ENCODE measurements at places on chromosomes 2 and 18.

DNA sequence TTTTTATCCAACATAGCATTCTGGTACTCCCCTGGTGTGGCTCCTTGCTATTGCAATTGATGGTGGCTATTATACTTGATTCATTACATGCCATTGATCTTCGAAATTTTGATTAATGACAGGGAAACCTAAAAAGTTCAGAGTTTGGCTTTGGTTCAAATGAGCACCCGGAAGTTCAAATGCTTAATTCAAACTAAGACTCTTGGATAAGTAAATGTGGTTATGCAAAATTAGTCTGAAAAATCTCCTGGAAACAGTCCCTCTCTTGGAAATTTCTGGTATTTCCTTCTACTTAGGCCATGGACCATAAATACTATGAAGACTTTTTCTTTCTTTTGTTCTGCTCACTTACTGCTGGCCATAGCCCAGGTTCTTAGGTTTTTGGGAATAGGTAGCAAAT lies 65.3 kb upstream of the SMIM21 start:
- DNase-seq, result no peak

DNA sequence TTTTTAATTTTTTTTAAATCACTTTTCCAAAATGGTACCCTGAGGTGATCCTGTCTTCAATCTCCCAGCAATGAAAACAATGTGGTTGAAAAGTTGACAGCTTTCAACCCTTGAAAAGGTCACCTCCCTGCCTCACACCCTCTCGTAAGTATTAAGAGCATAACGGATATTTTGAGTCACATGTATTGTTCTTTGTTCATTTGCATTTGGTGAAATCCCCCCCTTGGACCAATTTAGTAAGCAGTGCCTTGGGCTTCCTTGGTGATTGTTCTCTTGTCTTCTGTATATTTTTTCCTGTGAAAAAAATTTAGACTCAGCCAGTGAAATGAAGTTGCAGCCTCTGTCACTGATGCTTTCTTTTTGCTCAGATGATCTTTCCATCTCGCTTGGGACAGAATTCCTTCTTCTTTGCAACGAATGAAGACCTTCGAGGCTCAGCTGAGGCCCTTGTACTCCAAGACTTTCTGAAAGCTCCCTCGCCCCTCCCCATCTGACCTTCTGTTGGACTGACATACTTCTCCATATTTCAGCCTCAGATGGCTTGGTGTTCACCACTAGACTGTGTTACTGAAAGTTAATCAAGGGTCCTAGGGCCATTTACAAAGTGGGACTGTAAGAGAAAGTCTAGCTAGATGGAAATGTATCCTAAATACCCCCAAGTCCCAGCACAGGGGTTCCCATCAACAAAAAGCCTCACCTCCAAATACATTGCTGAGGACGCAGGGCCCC lies 158.4 kb downstream of the BCL2 start:
- peak; percentile 21 for DNase-seq

DNA sequence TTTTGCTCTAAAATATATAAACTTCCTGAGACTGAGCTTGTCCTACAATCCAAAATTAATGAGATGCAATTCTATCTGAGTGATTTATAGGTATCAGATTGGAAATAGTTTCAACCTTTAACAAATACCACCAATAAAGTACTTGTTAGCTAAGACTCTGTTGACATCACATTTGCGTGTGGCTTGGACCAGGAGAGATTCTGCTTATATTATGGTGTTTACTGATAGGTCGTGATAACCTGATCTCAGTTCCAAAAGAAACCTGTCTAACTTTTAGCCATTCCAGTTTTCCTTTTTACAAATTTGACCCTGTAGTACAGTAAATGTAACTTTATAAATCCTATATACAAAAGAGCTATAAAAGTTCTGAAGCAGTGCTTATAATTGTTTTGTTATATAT lies 78.4 kb upstream of the ABCA12 start:
- DNase-seq, result no peak

DNA sequence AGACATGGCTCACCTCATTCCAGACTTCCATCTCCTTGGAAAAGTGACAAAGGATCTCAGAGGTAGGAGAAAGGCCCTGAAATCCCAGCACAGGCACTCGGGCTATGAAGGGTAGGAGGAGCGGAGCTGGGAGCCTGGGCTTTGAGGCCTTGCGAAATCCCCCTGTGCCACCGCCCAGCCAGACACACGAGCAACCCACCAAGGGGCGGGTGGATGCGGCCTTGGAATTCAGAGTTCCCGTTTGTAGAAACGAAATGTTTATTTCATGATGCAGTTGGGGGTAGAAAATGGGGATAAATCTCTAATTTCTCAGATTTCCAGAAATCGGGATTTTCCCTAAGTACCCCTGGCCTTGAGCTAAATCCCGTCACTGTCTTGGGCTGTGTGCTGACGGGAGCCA lies 177.1 kb upstream of the HDAC4 start:
- no peak for DNase-seq

GRCh38 chr2:44549099-44549471 lies 187.3 kb downstream of the CAMKMT start:
- peak; percentile 69 for DNase-seq

DNA sequence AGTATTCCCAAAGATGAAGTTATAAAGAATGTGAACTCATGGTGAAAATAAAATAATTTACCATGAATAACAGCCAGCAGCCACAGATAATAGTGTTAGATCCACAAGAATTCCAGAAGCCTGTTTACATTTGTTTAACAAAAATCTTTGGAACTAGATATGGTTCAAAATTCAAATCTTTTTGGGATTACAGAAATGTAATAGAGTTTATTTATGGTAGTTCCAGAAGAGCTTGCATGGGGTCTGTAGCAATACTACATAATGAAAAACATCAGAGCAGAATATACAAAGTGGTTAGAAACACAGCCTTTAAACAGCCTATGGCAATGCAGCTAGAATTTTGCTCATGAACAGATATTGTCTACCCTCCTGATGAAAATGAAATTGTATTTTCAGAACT lies 179.1 kb downstream of the RDH14 start:
- DNase-seq, result no peak

GRCh38 chr2:56250153-56250729 lies 66.5 kb downstream of the CCDC85A start:
- no peak for DNase-seq

DNA sequence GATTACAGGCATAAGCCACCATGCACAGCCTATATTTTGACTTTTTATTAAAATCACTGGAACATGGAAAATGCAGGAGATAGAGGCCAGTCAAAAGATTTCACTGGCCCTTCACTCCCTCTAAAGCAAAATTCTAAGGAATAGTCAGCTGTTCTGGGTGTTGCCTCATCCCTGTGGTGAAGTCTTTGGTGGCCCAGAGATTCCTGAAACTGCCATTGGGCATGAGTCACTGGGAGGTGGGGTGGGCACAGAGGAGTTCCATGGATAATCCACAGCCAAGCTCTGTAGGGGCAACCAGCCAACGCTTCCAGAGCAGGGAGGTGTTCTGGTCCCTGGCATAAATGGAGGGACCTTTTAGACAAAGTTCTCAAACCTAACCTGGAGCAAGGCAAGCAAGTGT lies 89.7 kb upstream of the TTC39C start:
- DNase-seq, result peak; percentile 47

- DNase-seq, result no peak
Observed at GRCh38 chr2:208204166-208204565, 14.3 kb upstream of the C2orf80 start.

GRCh38 chr2:149418065-149418464 lies 87.7 kb downstream of the LYPD6 start:
- DNase-seq, result no peak

DNA sequence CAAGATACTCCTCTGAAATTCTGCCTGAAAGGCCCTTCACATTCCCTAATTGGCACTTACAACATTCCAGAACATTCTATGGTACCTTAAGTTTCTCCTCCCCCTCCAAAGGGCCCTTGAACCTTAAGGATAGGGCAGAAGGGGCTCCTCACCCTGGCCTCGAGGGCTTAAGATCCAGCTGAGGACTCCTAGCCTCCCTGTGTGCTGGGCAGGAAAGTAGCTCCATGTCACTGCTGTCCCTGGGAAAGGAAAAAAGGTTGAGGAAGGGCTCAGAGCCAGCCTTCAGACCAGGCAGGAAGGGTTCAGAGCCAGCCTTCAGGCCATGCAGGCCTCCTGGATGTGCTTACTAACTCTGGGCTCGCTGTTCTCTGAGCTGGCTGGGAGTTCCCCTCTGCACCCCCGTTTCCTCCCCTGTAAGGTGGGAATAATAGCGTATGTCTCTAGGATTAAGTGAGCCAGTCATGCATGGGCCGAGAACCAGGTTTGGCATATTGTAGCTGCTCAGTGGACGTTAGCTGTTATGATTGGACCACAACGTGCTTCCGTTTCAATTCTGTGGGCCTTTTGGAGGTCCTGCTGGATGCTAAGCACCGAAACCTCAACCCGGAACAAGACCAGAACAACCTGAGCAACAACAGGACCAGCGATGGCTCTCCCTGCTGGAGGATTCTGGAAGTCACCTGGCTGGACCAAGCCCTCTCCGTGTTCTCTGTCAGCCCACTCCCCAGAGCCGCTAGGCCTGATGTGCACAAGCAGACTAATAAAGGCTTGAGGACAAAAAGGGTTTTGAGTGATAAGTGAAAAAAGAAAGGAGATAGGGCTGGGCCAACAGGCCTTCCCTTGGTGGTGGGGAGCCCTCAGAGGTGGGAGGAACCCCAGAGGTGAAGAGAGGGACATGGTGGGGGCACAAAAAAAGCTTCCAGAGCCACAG lies 1.0 kb upstream of the B3GNT7 start:
- DNase-seq, result no peak

All from fibroblast of pulmonary artery (primary cell).